Hematopoietic multipotent progenitor cell treated with erythropoietin and hydrocortisone succinate and interleukin-3 and kit ligand, for 4 days (in vitro differentiated cells): ENCODE measurements at places on chromosomes 7 and 10.
A peak's percentile ranks its signal among the peaks of the same experiment; 100 is the strongest.

DNA sequence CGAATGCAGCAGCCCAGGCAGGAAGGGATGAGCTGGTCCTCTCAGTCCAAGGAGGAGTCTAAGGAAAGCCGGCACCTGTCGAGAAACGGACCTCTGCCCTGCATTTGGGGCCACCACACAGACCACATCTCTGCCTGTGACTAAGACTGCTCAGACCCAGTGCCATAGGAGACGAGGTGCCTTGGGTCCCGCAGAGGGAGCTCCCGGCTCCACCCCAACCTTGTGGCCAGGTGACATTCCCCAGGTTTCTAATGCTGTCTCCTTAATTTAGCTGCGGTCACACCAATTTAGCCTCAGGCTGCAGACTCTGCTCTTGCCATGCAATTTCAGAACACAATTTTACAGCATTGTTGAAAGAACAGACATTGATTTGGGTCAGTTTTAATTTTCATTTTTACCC is 22.8 kb upstream of the CRHR2 start:
- DNase-seq = no peak

GRCh38 chr10:132400547-132401151 is 3.6 kb downstream of the PWWP2B start:
- DNase-seq = peak; percentile 78

DNA sequence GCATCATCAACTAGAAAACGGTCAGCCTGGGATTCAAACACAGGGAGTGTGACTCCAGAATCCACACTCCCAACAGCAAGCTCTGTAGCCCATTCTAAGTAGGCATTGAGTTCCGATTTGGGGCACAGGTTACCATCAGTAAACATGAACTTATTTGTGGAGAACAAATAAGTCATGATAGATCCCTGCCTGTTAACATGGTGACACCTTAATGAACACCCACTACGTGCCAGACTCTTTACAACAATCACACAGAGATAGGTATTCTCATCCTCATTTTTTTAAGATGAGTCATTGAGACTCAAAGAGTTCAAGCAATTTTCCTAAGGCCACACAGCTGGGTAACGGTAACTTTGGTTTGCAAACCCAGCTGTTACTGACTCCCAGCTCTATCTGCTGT is 91.5 kb downstream of the LYZL2 start:
- DNase-seq = no peak

GRCh38 chr10:113369365-113369694 is 183.5 kb upstream of the HABP2 start:
- DNase-seq = no peak

- DNase-seq = peak; percentile 2
These were observed 763.3 kb downstream of the SORCS1 start for GRCh38 chr10:106401161-106401560.

DNA sequence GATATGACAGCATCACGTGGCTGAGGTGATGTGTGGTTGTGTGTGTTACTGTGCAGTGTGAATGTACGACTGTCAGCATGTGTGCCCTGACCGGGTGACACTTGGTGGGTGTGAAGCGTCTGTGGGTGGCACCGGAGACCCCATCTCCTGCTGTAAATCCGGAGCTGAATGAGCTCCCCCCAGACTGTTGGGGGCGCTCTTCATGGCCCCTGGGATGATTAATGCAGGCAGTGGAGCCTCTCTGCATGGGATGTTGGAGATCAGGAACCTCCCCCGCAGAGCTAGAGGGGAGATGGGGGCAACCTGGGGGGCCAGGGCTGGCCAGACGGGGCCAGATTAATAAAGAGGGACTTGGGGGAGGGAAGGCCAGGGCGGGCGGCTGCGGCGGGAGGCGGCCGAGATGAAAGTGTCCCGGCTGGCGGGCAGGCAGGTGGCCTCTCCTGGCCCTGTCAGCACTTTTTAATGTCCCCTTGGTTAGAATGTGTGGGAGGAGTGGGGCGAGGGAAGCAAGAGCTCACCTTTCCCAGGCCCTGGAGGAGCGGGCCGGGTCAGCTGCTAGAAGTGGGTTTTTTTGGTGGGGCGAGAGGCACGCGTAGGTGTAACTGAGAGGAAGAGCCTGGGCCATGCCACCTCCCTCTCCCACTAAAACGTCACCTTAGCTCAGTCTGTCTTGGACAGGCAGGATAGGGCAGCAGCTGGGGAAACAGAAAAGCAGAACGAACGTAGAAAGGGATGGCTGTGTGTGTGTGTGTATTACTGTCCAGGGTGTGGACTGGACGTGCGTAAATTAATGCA is 34.1 kb downstream of the HIF1AN start:
- no peak for DNase-seq

GRCh38 chr7:1611708-1612241 is 41.9 kb upstream of the PSMG3 start:
- no peak for DNase-seq

GRCh38 chr10:21797984-21798765 is 205.4 kb downstream of the DNAJC1 start:
- DNase-seq = no peak

DNA sequence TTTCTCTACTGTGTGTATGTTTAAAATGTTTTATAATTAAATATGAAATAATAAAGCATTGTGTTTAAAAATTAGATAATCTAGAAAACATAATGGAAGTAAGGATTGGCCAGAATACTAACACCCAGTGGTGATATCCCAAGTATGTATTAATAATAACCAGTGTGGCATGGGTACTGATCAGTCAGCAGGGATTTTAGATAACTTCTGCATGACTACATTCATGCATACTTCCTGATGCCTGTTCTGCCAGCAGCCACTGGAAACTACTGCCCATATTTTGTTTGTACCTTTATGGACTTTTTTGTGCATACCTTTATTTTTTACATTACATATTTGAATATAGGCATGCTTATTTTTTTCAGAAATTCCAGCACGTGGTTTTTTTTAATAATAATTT is 156.6 kb upstream of the TMEM196 start:
- DNase-seq = no peak

DNA sequence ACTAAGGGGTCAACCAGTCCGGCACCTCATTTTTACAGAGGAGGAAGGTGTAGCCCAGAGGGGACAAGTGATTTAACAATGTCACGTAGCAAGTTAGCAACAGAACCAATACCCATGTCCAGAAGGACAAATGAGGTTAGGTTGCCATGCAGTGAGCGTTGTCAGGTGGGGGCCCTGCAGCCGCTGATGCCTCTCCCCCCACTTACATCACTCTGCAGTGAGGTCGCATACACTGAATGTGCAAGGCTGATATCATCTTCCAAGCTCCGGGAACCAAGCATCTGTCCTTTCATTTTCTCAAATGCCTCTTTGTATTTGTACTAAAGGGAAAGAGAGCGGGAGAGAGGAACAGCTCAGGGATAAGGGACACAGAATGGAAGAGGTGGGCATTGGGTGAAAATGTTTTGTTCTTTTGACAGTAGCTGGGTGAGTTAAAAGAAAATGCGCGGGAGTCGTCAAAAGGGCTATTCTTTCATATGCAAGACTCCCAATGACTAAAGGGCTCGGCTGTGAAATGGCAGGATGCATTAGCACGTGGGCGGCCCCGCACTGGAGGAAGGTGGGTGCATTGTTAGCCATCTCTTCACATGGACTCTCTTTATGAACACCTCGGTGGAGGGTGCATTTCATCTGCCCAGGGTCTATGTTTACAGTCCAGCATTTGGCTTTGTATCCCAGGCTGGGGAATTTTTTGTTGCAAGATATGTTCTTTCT is 49.7 kb downstream of the NRAP start:
- no peak for DNase-seq

DNA sequence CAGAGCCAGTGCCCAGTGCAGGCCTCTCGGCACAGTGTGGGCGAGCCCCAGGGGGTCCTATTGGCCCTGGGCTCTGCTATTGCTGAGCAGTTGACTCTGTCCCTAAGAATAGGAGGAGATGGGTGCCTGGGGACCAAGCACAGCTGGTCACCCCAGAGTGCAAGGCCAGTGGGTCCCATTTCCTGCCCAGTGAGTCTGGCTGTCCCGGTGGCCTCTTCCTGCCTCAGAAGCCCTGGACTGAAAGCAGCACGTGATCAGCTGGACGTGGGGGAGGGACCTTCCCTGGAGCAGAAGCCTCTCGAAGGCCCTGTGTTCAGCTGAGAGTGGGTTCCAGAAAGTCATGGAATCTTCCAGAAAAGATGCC is 42.0 kb downstream of the PWWP2B start:
- DNase-seq = no peak

DNA sequence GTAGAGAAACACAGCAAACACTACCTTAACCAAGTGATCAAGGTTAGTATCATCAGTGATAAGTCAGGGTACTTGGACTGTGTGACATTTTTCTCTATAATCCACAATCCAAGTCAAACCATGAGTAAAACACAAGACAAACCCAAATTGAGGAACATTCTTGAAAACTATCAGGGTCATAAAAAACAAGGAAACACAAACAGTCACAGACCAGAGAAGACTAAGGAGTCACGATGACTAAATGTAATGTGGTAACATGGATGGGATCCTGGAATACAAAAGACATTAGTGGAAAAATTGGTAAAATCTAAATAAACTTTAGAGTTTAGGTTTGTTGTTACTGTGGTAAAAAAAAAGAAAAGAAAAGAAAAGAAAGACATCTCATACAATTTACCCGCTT is 103.8 kb downstream of the ARMH3 start:
- DNase-seq = no peak
